ENCODE measurements at places on chromosomes 5 and 9.

GRCh38 chr5:14816374-14816998, 55.1 kb downstream of the ANKH start:
- no peak for DNase-seq

DNA sequence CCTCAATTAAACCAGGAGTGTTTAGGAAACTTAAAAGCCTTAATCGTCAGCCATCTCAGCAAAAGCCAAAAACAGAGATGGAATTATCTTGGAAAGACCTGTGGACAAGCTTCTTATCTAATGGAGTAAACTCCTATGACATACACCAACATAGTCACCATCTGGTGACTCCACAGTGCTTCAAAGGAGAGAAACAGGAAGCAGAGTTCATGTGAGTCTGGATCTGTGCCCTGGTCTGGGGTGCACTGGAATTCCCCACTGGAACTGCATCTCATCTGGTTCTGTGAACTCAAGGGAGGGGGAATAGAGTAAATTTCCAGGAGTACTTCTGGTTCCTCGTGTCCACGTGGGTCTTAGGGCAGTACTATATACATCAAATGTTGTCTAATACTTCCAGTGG, 36.3 kb upstream of the KCNN2 start:
- no peak for DNase-seq

GRCh38 chr5:156402387-156402921, 75.5 kb downstream of the SGCD start:
- no peak for DNase-seq

DNA sequence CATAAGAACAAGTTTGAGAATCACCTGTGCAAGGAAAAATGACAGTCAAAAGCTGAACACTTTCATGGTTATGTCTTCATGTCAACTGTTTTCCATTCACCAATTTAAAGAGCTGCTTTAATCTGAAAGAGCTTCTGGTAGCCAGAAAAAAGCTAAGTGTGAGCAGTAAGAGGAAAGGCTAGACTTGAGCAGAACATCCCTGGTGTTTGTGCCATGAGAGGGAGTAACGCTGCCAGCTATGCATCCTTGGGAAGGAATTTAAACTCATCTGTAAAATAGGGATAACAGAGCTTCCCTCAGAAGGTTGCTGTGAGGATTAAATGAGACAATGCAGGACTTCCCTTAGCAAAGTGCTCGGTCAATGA, 193.7 kb downstream of the MAPKAP1 start:
- DNase-seq = no peak

DNA sequence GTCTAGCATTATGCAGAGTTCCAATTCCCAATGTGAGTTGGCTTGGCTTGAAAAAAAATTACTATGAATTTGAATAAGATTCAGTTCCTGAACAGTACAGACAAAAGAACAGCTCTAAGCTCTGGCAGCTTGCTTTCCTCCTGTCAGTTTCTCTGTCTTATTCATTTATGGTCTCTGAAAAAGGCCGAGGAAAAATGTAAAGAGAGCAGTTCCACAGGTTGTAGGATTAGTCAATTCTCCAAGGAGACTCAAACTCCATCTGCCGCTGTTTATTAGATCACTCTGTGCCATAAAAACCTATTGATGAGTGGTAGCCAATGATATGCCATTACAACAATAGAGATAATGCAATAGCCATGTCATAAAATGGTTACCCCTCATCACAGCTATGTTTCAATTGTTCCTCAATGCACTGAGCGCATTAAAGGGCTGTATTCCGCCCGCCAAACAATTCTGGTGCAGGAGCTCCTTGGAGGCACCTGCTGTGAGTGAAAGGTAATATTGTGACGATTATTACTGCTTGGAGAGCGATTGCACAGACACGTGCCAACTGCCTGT, 188.2 kb downstream of the ARRDC3 start:
- DNase-seq = no peak

GRCh38 chr5:1851290-1851934, 31.3 kb downstream of the IRX4 start:
- no peak for DNase-seq

- DNase-seq = no peak
These were observed 508.2 kb downstream of the ACTL7B start for GRCh38 chr9:108347463-108348188.

DNA sequence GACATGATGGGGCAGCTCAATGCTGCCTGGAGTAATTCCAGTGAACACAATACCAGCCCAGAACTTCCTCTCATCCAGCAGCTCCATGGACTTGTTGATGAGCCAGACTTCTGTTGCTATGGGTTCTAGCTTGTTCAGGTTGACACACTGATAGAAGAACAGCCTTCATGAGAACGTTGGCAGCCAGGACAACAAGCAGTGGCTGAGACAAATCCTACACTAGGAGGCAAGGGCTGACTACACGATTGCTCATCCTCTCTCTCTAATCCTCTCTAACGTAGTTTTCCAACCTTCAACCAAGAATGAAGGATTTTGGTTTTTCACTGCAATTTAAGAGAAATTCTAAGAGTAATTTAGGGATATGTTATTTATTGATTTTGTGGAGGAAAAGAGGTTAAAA, 67.8 kb downstream of the NIPSNAP3B start:
- no peak for DNase-seq

- no peak for DNase-seq
These were observed 31.3 kb downstream of the ADAMTS2 start for GRCh38 chr5:179313849-179314521.

DNA sequence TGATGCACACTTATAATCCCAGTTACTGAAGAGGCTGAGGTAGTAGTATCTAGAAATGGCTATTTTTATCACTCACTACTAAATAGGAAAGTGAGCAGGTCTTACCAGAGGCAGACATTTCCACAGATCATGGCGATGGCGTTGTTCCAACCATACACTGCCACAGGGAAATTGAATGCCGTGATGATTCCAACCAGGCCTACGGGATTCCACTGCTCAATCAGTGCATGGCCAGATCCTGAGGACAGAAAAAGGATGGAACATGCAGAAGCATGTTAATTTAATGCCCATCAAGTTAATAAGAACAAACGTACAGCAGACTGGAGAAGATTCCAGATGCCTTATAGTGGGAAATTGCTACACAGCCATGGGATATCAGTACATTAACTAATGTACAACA, 18.0 kb downstream of the ALDH7A1 start:
- no peak for DNase-seq

- no peak for DNase-seq
These were observed 21.3 kb downstream of the ABCA1 start for GRCh38 chr9:104906441-104907277.

DNA sequence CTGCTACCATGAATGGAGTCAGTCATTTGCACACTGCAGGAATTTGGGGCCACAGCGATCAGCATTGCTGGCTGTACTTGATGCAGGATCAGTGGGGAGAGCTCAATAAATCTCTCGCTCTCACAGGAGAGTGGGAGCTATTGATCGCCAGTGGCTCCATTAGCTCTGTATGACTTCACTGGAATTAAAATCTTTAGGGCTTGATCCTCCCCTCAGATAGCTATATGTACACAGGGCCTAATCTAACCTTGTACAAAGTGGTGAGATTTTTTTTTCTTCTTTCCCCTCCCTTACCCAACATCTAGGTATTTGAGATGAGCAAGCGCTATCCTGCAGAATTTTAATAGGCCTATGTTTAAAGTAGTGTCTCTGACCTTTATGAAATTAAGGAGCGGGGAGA, 84.9 kb downstream of the IZUMO3 start:
- no peak for DNase-seq

DNA sequence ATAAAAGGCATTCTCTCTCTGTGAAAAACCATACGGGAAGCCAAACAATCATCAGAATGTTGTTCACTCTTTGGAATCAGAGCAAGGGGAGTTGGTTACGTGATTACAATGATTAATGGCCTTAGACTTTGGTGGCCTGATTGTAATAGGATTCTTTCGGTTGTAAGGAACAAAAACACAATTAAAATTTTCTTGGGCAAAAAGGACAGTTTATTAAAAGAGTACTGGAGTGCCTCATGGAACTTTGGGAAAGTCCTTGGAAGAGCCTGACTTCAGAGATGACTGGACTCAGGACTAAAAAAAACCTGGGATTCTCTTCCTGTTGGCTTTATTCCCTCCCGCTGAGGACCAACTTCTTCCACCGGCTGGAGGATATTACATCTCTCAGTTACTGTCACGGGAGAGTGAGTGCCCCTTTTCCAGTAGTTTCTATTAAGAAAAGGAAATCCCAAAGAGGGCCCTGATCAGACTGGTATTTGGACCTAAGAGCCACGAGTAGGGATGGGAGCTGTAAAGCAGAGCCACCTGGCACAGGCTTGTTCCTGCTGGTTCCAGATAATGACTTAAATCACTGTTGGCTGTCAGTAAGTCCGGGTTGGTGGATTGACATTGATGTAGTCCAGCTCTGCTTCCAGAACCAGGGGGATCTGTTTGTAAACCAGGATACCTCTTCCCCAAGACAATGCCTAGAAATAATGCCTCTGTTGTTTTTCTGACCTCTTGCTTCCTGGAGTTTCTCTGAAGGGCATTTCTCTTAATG, 53.9 kb downstream of the CFAP95 start:
- DNase-seq = no peak
